ENCODE measurements at places on chromosomes 2 and 18.

- DNase-seq, result no peak
These were observed 2.3 kb downstream of the PIKFYVE start for GRCh38 chr2:208268156-208268952.

- no peak for DNase-seq
These were observed 319.2 kb upstream of the LRATD1 start for GRCh38 chr2:14313341-14313740.

- DNase-seq, result no peak
These were observed 82.0 kb upstream of the SLC39A10 start for GRCh38 chr2:195575016-195575415.

DNA sequence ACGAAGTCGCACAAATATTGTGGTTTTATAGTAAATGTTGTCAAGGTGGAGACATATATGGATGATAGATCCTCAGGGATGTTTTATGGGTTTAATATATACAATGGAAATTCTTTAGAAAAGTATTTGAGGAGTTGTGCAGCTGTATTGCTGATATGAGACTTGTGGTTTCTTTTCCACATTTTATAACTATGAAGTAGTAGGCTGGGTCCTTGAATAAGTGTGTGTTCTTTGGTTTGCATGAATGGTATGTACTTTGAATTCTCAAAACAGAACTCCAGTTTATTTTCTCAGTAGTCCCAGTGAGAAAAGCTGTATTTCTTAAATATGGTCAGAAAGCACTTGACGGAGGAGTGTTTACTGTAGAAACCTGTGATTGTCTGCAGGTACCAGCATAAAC lies 42.4 kb downstream of the PLCL1 start:
- no peak for DNase-seq

DNA sequence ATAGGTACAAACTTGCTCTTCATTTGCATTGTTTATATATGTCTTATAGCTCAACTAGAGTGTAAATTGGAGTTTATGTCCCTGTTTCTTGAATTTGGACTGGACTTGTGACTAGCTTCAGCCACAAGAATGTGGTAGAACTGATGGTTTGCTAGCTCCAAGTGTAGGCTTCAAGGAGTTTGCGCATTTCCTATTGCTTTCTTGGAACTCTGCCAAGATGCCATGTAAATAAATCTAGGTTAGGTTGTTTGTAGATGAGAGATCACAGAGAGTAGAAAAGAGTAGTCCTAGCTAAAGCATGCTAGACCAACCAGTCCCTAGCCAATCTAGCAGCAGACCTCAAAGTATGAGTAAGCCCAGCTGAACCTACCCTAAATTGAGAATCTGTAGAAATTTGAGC lies 183.0 kb upstream of the CYP26B1 start:
- DNase-seq, result no peak

DNA sequence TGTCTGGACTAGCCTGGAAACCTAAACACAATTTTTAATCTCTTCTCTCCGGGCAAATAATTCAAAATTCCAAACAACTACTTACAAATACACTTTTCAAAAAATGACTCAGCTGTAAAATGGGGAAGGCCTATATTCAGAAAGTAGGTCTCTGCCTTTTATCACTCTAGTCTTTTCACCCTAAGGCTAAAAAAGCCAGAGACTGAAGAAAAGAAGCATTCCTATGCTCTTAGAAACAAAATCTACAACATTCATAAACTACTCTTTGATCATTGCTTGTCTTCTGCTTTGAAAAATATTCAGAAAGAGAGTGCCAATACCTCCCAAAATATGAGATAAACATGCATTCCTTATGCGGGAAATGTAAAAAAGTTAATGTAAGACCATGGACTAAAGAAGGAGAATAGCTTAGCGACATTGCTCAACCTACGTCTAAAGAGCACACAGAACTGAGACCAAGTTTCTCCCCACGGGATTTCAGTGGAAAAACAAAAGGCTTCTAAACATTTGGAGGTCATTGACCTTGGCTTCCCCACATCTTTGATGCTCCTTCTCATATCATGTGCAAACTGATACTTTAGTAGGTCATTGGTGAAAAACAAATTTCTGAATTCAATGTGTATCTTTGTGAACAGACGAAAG lies 74.4 kb upstream of the EPB41L3 start:
- no peak for DNase-seq

DNA sequence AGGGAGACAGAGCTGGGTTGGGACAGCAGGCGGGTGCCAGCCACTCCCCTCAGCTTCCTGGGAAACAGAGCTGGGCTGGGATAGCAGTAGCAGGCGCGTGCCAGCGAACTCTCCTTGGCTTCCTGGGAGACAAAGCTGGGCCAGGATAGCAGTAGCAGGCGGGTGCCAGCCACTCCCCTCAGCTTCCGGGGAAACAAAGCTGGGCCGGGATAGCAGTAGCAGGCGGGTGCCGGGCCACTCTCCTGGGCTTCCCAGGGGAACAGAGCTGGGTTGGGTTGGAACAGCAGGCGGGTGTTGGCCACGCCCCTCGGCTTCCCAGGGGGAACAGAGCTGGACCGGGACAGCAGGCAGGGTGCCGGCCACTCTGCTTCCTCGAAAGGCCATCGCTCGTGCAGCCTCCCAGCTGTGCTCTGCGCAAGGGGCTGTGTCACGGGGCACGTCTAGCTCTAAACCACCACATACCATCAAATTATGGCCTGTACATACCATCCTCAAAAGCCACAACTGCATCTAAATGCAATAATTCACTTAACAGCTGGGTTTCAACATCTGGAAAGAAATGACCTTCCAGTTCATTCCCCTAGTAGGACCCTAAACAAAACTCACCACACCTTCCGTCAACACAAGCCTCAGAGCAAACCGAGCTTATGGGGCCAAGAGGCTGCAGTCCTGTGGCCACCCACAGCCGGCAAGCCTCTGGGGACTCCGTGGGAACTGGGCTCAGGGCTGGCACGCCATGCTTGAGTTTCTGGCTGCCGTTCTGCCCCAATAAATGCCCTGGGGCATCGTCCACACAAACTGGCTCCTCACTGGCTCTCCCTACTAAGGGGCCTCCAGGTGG lies 228.3 kb downstream of the TWIST2 start:
- no peak for DNase-seq

DNA sequence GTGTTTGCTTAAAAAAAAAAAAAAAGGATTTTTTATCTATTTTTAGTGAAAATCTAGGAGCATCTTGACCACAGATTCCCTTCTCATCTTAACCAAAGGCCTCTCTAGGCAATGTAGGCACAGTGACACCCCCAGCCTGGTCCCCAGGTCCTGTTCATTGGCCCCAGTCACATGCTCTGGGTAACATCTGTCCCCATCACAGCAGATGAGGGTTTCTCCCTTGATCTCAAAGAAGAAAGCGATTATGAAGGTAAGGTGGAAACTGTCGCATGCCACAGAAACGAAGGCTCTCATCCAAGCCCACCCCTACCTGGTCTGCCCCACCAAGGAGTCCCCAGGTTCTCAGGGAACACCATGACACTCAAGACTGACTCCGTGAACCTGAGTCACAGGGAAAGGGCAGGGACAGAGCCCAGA lies 4.7 kb downstream of the HS6ST1 start:
- DNase-seq, result no peak

Measured in frontal cortex (tissue), 4 donors.